ENCODE measurements at places on chromosomes 12 and 14. TPM values are rescaled to one million over a fixed set of nuclear protein-coding genes. Genes with fewer than 3 reads are reported as not detected.

GRCh38 chr14:85487215-85487614, 42.7 kb upstream of the FLRT2 start:
- no peak for DNase-seq

DNA sequence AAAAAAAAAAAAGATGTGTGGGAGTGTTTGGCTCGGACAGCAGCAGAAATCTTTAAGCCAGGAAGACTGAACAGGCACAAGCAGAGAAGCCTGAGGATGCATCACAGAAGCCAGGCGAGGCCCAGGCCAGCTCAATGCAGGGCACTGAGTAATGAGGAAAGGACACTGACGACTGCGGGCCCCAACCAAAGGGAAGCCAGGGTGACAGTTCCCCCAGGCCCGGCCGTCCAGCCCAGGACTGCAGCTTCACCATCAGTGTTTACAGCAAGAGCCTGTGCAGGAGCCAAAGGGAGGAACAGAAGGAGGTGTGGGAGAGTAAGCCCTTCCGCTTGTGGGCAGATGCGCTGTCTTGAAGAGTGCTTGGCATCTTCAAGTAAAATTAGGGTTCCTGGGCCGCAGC, 205.3 kb upstream of the SFSWAP start:
- no peak for DNase-seq

DNA sequence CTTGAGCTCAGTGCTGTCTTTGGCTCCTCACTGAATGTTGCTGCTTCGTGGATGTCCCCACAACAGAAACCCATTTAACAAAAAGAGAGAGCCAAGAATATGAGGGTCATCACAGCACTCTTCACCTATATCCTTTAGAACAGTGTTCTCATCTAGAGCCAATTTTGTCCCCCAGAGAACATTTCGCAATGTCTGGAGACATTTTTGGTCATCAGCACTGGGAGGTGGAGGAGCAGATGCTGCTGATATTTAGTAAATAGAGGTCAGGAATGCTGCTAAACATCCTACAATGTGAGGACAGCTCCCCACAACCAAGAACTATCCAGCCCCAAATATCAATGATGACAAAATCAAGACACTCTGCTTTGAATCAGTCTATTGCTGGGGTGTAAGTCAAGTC, 92.5 kb downstream of the BBS10 start:
- DNase-seq: no peak

DNA sequence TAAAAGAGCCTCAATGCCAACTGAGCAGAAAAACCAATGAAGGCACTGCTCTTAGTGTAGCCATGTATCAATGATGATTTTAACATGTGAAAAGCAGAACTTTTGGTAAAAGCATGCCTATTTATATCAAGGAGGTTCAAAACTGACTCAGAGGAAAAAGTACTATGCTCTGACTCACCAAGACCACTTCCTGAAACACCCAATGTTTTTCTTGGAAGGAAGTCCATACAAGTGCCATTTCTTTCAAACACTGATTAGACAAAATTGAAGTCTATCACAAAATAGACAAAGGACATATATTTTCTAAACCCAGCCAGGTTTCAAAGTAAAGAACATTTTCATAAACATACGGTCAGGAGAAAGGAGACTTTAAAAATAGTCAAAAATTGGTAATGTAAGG, 88.6 kb downstream of the EPS8 start:
- DNase-seq: no peak

DNA sequence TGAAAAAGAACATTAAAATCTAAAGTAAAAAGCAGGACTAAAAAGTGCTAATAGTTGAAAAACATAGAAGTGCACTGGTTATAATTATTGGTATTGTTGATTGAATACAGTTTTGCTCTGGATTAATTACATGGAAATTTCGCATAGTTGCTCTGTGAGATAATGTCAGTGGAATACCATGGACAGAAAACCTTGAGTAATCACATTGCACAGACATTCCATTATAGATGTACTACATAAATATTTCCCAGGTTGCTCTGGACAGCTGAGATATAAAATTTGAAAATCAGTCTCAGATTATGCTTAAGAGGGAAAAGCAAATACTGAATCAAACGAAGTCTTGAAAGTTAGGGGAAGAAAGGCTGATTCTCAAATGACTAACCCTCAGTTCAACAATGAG, 439.3 kb upstream of the FLRT2 start:
- DNase-seq: no peak

DNA sequence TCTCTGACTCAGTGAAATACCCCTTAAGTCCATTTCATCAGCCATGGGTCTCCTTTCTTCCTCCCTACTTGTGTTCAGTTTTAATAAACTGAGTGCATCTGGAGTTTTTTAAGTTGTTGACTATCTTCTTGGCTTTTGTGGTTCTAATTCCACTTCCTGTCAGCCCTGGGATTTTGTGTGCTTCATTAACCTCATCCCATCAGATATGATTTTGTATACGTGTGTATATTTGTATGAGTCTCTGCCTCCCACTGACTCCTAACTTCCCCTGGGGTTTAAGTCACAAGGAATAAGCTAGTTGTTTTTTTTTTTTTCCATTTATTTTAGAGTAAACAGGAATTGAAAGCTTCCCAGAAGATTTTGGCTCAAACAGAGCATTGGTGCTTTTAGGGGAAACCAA, 62.7 kb downstream of the TTLL5 start:
- DNase-seq: no peak

- no peak for DNase-seq
Observed at GRCh38 chr12:124759841-124760503, 103.7 kb downstream of the SCARB1 start.

The SBNO1 gene
- 44.7 TPM for total RNA-seq

The EML5 gene
- total RNA-seq: 0.13 TPM

The PAX9 gene
- total RNA-seq: not detected

The PLA2G1B gene
- not detected for total RNA-seq
